ENCODE measurements at places on chromosomes 6 and 20. TPM values are rescaled to one million over a fixed set of nuclear protein-coding genes. Genes with fewer than 3 reads are reported as not detected.

Gene GRM1
- 0.07 TPM for total RNA-seq

Gene KHDC1L
- total RNA-seq: not detected

Gene EFCAB8
- total RNA-seq: 0.41 TPM

DNA sequence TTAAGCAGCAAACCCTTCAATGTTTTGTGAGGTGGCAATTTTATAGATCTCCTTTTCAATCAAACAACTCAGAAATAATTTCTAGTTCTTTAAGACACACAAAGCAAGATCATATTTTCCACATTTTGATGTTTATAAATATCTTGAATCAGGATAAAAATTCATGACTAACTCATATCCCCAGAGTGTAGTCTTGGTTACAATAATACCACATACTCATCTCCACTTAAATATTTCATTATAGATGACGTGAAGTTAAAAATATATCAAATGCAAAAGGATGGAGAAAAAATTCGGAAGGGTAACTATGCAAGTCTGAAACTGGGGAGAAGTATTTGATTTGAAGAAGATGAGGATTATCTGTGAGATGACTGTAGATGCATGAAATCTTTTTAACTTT lies 59.8 kb upstream of the HIVEP1 start:
- DNase-seq: no peak

DNA sequence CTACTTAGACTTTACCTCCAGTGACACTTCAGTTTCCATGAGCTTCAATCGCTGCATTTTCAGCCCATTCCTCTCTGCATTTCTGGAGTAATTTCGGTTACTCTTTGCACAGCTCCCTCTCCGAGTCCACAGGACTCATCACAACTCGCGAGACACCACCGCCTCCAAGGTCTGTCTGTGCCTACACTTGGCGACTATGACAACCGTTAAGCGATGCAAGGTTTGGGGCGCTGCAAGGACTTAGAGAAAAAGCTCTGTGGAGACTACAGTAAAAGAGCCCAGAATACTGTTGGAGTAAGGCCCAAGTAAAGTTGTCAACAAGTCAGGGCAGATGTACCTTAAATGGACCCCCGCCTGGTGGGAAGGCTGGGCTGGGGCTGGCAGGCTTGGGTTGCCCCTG lies 95.7 kb upstream of the RPS6KA2 start:
- DNase-seq: no peak

DNA sequence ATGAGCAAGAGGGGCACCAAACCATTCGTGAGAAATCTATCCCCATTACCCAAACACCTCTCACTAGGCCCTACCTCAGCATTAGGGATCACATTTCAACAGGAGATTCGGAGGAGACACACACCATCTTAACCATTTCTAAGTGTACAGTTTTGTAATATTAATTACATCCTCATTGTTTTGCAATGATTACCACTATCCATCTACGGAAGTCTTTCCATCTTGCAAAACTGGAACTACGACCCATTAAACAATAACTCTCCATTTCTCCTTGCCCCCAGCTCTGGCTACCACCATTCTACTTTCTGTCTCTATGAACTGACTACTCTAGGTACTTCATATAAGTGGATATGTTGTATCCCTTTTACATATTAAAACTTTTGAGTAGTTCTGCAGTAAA lies 20.1 kb downstream of the ACOT13 start:
- DNase-seq: no peak

- no peak for DNase-seq
Observed at GRCh38 chr6:54102238-54102637, 9.0 kb upstream of the MLIP start.

DNA sequence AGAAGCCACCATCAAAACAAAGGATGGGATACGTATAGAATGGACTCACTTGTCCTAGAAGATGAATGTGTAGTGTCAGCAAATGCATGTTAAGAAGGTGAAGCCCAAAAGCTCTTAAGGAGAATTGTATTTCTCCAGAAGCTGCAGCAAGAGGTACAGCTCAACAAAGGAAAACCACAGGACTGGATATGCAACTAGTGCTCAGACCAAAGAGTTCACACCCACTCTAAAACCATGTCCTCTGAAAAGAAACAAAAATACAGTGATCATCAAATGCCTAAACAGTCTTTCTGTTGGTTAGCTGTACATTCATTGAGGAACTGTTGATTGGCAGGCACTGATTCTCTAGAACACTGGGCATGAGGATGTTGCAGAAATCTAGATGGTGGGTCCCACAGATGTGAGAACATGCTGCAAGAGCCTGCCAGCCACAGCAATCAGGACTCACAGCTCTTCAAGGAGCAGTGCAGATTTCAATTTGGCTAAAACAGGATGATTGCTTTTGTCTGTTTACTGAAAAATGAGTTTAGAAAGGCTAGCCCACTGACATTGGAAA lies 94.6 kb downstream of the COL9A1 start:
- no peak for DNase-seq

- DNase-seq: no peak
Observed at GRCh38 chr20:20198011-20198410, 145.7 kb downstream of the CFAP61 start.

DNA sequence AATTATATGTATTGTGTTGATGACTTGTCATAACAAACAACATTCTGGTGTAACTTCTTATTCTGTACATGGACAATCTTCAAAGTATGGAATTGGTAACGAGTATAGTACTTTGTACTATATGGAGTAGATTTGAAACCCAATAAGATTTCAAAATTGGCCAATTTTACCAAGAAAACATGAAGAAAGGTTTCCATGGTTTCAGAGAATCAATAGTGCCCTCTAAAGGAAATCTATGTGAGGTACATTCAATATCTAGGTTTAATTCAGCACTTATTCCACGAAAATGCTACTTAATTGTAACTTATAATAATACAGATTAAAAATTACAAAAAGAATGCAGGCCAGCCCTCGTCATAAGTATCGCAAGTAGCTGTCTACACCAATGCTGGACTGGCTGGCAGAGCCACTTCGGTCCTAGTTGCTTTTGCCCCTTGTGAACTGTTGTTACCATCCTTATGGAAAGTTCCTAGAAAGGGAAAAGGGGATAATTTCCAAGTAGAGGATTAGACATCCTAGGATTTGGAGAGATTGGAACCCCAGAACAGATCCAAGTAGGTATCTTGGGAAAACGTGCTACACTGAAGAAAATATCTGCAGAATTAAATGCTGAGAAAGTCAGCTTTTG lies 70.9 kb downstream of the LCA5 start:
- DNase-seq: no peak

- DNase-seq: no peak
Observed at GRCh38 chr20:54063992-54064676, 6.3 kb downstream of the BCAS1 start.

- DNase-seq: peak; percentile 96
Observed at GRCh38 chr6:139943391-139943790, 568.9 kb upstream of the CITED2 start.

Measured in astrocyte (in vitro differentiated cells and primary cell).